ENCODE measurements at places on chromosomes 1 and 21.

GRCh38 chr1:175192630-175193526 lies at the start of gene KIAA0040:
TSS of gene KIAA0040 (minus strand) at chr1:175192776. CDS start at chr1:175161013, 31,763 bp downstream.
- DNase-seq = peak; percentile 51

GRCh38 chr1:235161685-235162327 lies 756 bp upstream of the RBM34 start:
- no peak for DNase-seq

DNA sequence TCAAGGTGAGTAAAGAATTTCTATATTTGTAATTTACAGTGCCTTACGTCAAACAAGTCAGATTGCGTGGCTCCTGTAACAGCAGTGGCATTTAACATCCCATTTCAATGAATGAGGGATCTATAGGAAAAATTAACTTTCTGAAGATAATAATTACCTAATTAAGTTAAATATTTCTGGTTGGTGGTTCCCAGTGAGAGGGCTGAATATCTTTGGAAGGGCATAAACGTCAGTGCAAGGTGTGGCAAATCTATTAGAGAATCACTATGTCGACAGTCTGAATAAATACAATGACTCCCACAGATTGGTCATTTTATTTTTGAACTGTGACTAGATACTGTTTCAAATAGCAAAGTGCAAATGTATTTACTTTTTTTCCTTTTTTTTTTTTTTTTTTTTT lies 80.0 kb downstream of the S1PR1 start:
- no peak for DNase-seq

GRCh38 chr1:228045871-228046270 lies 36.6 kb upstream of the ARF1 start:
- DNase-seq = no peak

DNA sequence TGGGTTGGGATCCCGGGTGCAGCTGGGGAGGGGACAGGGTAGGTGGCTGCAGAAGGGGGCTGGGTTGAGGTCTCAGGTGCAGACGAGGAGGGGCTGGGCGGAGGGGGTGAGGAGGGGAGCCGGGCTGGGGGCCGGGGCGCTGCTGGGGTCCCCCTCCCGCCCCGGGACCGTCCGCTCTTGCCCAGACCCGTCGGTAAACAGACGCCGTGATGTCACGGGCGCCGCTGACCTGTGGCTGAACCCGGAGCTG lies 22.3 kb downstream of the DHRS3 start:
- DNase-seq = no peak

DNA sequence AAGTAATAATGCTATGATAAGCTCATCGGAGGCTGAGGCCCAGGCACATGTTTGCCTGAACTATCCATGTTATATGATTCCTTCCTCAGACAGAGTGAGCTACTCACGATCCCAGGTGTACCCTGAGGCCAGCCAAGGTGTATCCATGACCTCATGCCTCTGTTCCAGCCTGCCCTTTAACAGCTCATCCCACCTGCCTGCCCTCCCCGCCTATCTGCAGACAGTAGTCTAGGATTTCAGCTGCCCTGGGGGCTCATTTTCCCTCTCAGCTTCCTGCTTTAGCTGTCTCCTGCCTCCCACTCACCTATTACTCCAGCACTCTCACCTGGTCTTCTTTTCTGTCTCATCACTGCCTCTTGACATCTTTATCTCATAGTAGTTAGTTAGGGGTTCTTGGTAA lies 1.9 kb upstream of the IL24 start:
- no peak for DNase-seq

- no peak for DNase-seq
Observed at GRCh38 chr1:45498279-45498678, 1.6 kb downstream of the CCDC163 start.

DNA sequence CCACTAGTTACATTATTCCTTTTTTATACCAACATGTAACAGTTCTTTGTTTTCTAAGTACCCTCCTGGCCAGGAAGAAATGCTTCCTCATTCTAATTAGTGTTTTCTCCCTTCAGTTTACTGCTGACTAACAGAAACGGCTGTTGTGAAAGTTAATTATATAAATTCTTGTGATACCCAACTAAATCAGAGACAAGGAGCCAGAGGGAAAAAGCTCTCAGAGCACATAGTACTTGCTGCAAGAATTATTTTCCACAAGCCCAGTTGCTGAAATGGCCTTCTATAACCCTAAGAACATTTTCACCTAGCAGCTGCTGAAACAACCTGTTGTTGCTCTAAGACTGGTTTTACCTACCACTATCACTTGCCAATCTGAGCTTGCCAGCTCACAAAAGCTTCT lies 82.4 kb downstream of the FAF1 start:
- no peak for DNase-seq

DNA sequence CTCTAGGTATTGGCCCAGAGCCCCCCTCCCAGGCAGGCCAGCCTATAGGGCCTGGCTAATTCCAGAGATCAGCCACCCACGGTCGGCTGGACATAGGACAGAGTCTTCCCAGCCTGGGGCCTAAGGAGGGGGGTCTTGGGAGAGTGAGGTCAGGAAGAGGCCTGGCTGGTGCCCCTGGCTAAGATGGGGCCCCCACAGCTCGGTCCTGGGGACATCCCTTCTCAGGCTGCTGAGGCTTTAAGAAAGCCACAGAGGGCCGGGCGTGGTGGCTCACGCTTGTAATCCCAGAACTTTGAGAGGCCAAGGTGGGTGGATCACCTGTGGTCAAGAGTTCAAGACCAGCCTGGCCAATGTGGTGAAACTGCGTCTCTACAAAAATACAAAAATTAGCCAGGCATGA lies 2.5 kb downstream of the C1orf167 start:
- DNase-seq = no peak

GRCh38 chr1:21867451-21867996 lies 55.5 kb downstream of the LDLRAD2 start:
- DNase-seq = no peak

- no peak for DNase-seq
Observed at GRCh38 chr1:174572771-174573170, 125.0 kb downstream of the GPR52 start.

DNA sequence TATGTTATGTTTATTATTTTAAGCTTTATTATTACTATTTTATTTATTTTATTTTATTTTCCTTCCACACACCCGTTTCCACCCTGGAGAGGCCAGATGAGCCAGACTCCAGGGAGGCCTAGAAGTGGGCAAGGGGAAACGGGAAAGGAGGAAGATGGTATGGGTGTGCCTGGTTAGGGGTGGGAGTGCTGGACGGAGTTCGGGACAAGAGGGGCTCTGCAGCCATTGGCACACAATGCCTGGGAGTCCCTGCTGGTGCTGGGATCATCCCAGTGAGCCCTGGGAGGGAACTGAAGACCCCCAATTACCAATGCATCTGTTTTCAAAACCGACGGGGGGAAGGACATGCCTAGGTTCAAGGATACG lies 468 bp upstream of the MX1 start:
- DNase-seq = no peak

GRCh38 chr1:200178340-200178739 lies 150.8 kb downstream of the NR5A2 start:
- no peak for DNase-seq

GRCh38 chr1:115088115-115088778 lies 1.1 kb downstream of the TSPAN2 start:
- DNase-seq = no peak

DNA sequence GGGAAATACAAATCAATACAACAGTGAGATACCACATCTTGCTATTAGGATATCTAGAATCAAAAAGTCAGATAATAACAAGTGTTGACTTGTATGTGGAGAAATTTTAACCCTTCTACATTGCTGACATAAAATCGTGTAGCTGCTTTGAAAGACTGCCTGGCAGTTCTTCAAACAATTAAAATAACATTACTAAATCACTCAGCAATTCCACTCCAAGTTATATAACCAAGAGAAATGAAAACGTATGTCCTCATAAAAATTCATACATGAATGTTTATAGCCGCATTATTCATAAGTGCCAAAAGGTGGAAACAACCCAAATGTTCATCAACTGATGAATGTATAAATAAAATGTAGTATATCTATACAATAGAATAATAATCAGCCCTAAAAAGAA lies 164.6 kb downstream of the RASAL2 start:
- DNase-seq = no peak

GRCh38 chr1:151419819-151420218 lies 20.4 kb downstream of the PSMB4 start:
- DNase-seq = no peak

GRCh38 chr21:44792702-44793591 lies 8.7 kb downstream of the UBE2G2 start:
- no peak for DNase-seq

DNA sequence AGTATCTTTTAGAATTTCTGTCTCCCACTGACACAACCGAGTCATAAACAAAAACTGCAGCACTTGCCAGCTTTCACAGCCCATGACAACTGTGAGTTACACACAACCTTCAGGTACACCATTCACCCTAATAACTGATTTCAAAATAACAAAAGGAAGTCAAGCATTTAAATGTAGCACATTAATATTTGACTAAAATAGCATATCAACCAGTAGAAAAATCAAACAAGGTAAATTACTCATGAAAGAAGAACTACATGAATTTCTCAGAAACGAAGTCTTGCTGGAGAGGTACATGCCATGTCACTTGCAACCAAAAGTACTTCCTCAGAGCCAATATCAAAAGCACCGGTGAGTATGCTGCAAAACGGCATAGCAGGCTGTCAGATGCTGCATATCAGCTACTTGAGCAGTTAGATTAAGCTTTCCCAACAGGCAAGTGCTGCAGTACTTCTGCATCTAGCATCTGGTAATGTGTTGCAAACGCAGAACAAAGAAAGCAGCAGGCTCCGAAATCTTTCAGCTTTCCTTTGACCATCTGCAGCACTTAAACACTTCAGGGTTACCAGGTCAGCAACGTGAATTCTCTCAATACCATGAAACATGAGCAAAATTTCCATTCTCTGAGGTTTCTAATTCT lies 223.2 kb downstream of the SMYD3 start:
- no peak for DNase-seq

GRCh38 chr1:3375245-3375644 lies 79.2 kb upstream of the ARHGEF16 start:
- DNase-seq = no peak

Measured in stimulated activated CD8-positive, alpha-beta memory T cell treated with anti-CD3 and anti-CD28 coated beads, Interleukin-12 subunit alpha, Interleukin-12 subunit beta, amount 100 ng/mL, for 4 hours (primary cell).